Tracheal epithelial cell (primary cell): ENCODE measurements at places on chromosomes 2 and 18. TPM values are rescaled to one million over a fixed set of nuclear protein-coding genes. Genes with fewer than 3 reads are reported as not detected.

Gene C2orf66
- 0.24 and 0.43 TPM in 2 replicates for total RNA-seq

Gene SGPP2
- 25.2 and 31.6 TPM in 2 replicates for total RNA-seq

Gene SERPINB2
- 23.9 and 219 TPM in 2 replicates for total RNA-seq

Gene ADAM23
- total RNA-seq = 0.24 TPM in 1 of 2 replicates, not detected in the other

Gene TRIM54
- 0.24 and 0.43 TPM in 2 replicates for total RNA-seq

Gene ZNF397
- total RNA-seq = 10.1 and 11.1 TPM in 2 replicates

Gene SFT2D3
- total RNA-seq = 2.7 and 8.3 TPM in 2 replicates

Gene CYS1
- total RNA-seq = 0.43 and 8.4 TPM in 2 replicates

Gene DSEL
- 1.3 and 2.2 TPM in 2 replicates for total RNA-seq

Gene KCNG2
- total RNA-seq = not detected in 2 replicates

Gene TUBB6
- total RNA-seq = 457 and 886 TPM in 2 replicates

Gene NT5DC4
- total RNA-seq = not detected in 2 replicates

Gene MAL
- 1.3 and 55.9 TPM in 2 replicates for total RNA-seq

Gene IL1RL1
- 7.5 and 11.6 TPM in 2 replicates for total RNA-seq

Gene CXCR1
- total RNA-seq = not detected in 2 replicates

Gene CCBE1
- total RNA-seq = 0.43 and 1.9 TPM in 2 replicates

Gene HMSD
- under 0.01 TPM in 1 of 2 replicates, not detected in the other for total RNA-seq

Gene EHBP1
- total RNA-seq = 102 and 124 TPM in 2 replicates

Gene UCN
- total RNA-seq = 0.48 and 0.85 TPM in 2 replicates

Gene TRAPPC12
- total RNA-seq = 59.5 and 60.5 TPM in 2 replicates

Gene CCDC178
- 1.1 TPM in 1 of 2 replicates, not detected in the other for total RNA-seq

Gene STAMBP
- 41.9 and 43.7 TPM in 2 replicates for total RNA-seq

Gene COLEC12
- under 0.01 and 0.24 TPM in 2 replicates for total RNA-seq

Gene CACNB4
- under 0.01 and 0.21 TPM in 2 replicates for total RNA-seq

Gene CGREF1
- total RNA-seq = 8.7 TPM in 1 of 2 replicates, not detected in the other

Gene TBR1
- not detected in 2 replicates for total RNA-seq

Gene APCDD1
- total RNA-seq = under 0.01 TPM in 1 of 2 replicates, not detected in the other

Gene POU3F3
- total RNA-seq = under 0.01 and 4.8 TPM in 2 replicates

Gene MC5R
- total RNA-seq = not detected in 2 replicates

Gene DYNC1I2
- 92.1 and 107 TPM in 2 replicates for total RNA-seq

Gene SNTG2
- total RNA-seq = not detected in 2 replicates

Gene MLPH
- total RNA-seq = 9.9 and 16.4 TPM in 2 replicates

Gene MC4R
- not detected in 2 replicates for total RNA-seq

Gene CAPN14
- 2.2 and 6.8 TPM in 2 replicates for total RNA-seq

Gene TMEM169
- 0.72 TPM in 1 of 2 replicates, not detected in the other for total RNA-seq

Gene GKN2
- not detected in 2 replicates for total RNA-seq

Gene TCF7L1
- 0.64 and 1.7 TPM in 2 replicates for total RNA-seq

Gene PTPN4
- total RNA-seq = 22.2 and 30.3 TPM in 2 replicates

Gene HOXD13
- total RNA-seq = not detected in 2 replicates

Gene DPP4
- total RNA-seq = 1.3 and 75.9 TPM in 2 replicates

Gene GAL3ST2
- total RNA-seq = not detected in 2 replicates

Gene FAM161A
- 0.72 and 1.7 TPM in 2 replicates for total RNA-seq

Gene KIF5C
- total RNA-seq = 0.24 TPM in 1 of 2 replicates, not detected in the other

Gene RASGRP3
- under 0.01 and 2.4 TPM in 2 replicates for total RNA-seq

Gene RIT2
- total RNA-seq = 0.24 TPM in 1 of 2 replicates, not detected in the other

Gene HJURP
- total RNA-seq = 0.85 and 2.2 TPM in 2 replicates

Gene RAB17
- total RNA-seq = 2.1 and 3.1 TPM in 2 replicates

Gene GPR55
- under 0.01 TPM in 1 of 2 replicates, not detected in the other for total RNA-seq

Gene ERBB4
- total RNA-seq = under 0.01 and 0.24 TPM in 2 replicates

Gene LMAN2L
- 14.3 and 17.4 TPM in 2 replicates for total RNA-seq

Gene RBM45
- total RNA-seq = 12.4 and 14.5 TPM in 2 replicates

Gene REG3A
- not detected in 2 replicates for total RNA-seq

Gene SCN7A
- total RNA-seq = under 0.01 TPM in 1 of 2 replicates, not detected in the other

Gene MOCOS
- total RNA-seq = 15.9 and 32.6 TPM in 2 replicates

Gene ARHGEF4
- total RNA-seq = 50.6 and 66.1 TPM in 2 replicates

Gene PAX3
- total RNA-seq = not detected in 2 replicates

Gene REG1B
- not detected in 2 replicates for total RNA-seq
